ENCODE measurements at places on chromosomes 6 and 20.

GRCh38 chr20:47785311-47785853 lies at the start of gene SULF2:
TSS of gene SULF2 (minus strand) at chr20:47785481. CDS start at chr20:47757363, 28,118 bp downstream.
- no peak for ATAC-seq

- ATAC-seq = no peak
Observed at GRCh38 chr6:69953491-69953890, 87.1 kb downstream of the COL19A1 start.

DNA sequence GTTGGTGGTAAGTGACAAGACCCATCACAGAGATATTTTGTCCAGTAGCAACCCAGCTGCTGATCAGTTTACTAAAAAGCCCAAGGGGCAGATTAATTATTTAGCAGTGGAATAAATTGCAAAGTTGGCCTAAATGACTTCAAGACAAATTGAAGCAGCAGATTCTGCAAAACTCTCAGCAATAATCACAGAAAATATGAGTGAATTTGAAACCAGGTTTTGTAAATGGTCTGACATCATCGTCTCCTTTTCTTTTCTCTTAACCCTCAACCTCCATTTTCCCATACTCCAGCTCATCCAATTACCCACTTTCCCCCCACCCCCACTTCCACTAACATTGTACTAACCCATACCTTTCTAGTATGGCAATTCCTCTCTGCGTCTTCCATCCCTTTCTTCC lies 11.3 kb upstream of the PTPRK start:
- ATAC-seq = no peak

DNA sequence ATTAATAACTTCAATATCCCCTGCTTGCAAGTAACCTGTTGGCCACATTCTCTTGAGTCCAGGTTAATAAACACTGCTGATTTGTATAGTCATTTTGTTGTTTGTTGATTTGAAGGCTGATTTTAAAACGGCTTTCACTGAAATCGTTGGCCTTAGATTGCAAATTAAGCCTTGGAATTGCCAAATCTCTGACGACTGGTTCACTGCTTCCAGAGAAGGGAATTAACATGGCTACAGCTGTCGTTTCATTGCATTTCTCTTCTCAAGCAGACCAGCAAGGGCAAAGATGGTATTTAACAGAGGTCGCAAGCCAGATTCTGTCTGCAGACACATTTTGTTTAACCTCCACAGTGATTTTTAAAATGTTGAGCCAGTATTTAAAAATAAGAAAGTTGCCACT lies 470.9 kb downstream of the TFAP2A start:
- no peak for ATAC-seq

- no peak for ATAC-seq
Observed at GRCh38 chr6:836276-836853, 143.4 kb upstream of the EXOC2 start.

GRCh38 chr20:36847009-36847709 lies 28.8 kb upstream of the TLDC2 start:
- ATAC-seq = no peak

GRCh38 chr20:55253781-55254180 lies 751.5 kb downstream of the CBLN4 start:
- ATAC-seq = no peak

- ATAC-seq = no peak
Observed at GRCh38 chr6:20771409-20771808, 237.2 kb downstream of the CDKAL1 start.

- peak; percentile 59 for ATAC-seq
Observed at GRCh38 chr20:41047975-41048305, 19.3 kb downstream of the TOP1 start.

DNA sequence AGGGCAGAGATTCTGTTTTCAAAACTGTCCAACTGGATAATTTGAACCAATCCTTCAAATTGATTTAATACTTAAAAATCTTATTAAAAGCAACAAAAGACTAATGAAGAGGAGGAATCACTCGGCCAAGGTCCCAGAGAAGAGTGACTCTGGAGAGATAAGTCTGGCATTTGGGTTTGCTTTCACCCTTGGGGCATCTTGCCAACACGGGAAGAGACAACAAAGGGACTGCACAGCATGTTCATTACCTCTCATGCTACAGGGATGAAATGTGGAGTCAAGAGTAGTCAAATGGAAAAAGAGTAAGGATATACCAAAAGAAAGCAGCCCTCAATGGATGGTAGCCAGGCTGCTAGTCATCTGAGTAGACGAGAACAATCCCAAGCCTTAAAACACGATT lies 68.2 kb downstream of the KHDRBS2 start:
- no peak for ATAC-seq

DNA sequence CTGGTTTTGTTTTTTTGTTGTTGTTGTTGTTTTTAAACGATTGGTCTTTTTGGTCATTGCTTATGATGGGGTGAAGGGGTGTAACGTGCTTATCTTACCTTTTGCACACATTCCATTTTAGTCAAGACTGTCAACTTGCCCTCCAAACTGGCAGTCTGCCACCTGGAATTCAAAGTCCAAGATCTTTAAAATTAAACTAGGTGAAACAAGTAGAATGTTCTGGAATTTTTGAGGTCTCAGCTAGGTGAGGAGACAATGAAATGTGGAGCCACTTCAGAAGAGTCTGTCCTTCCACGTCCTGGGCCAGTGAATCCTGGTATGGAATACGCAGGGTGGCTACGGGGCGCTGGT lies 344.6 kb downstream of the ZFAND3 start:
- ATAC-seq = no peak

- no peak for ATAC-seq
Observed at GRCh38 chr20:20665606-20666332, 46.7 kb downstream of the RALGAPA2 start.

DNA sequence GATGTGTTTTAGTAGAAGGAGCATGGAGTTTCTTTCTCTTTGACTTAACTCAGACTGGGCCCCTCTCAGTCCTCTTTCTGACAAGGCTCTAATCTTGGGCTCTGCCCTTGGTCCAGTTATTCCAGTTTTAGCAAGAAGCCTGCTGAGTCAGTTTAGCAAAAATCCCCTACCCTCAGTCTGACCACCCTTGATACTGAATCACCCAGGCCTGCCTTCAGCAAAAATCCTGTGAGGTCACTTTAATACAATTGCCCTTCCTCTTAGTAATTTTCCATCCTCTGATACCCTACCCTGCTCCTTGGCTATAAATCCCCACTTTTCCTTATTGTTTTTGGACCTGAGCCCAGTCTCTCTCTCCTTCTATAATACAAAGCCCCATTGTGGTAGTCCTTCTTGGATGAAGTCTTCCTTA lies 326.7 kb upstream of the NOX3 start:
- peak; percentile 89 for ATAC-seq

DNA sequence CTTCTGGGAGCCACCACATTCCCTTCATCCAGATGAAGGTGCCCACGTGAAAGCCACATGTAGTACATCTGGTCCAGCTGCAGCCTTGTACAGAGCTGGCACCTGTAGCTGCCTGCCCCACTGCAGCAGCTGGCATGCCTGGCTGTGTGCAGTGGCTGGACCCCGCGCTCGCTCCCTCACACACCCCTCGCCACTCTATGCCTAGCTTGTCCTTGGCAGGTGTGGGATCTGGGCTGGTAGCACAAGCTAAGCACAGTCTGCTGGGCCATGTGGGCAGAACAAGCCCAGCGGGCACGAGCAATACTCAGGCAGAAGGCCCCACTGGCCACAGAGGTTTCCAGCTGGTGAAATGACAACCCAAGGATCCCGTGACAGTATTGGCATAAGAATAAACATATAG lies 199.4 kb upstream of the PRND start:
- ATAC-seq = no peak

DNA sequence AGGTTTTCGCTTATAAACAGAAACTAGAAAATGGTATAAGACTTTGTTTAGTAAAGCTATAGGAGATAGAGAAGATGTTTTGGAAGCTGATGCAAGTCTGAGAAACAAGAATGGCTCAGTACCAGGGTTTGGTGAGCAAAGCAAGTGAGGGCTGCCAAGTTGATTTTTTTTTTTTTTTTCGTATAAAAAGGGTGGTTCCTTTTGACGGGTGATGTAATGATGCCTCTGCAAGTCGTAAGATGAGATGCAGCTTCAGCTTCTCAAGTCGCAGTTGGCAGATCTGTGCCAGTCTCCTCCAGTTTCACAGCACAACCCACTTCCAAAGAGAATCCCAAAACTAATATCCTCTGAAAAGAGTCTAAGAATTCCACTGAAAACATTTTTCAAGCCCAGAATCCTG lies 252.8 kb upstream of the CDH4 start:
- ATAC-seq = no peak

DNA sequence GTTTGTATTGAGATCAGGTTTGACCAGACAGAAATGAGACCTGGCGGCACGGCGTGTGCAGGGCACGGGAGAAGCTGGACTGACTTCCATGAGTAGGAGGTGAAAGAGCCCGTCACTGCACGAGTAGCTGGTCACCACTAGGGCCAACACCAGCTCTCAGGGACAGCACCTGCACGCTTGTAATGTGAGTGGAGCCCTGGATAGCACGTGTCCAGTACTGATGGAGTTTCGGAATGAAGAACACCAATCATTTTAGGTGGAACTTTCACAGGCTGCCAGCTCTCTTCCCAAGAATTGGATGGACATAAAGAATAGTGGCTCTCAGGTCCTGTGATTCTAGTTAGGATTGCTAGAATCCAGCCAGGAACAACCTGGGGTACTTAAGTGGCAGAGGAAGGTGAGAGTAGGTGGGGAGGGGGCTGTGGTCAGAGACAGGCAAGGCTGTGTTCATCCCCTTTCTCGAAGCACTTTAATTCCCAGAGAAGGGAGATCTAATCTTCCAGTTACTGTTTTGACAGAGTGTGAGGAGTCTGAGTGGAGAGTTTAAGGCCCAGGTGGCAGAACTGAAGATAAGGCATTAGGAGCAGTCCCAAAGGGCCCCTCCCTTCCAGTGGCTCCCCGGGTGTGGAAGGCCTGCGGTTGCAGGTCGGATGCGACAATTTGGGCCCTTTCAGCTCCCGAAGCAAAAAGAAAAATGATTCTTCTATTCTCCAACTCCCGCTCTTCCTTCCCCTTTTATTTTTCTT lies 314.8 kb downstream of the QKI start:
- ATAC-seq = no peak

DNA sequence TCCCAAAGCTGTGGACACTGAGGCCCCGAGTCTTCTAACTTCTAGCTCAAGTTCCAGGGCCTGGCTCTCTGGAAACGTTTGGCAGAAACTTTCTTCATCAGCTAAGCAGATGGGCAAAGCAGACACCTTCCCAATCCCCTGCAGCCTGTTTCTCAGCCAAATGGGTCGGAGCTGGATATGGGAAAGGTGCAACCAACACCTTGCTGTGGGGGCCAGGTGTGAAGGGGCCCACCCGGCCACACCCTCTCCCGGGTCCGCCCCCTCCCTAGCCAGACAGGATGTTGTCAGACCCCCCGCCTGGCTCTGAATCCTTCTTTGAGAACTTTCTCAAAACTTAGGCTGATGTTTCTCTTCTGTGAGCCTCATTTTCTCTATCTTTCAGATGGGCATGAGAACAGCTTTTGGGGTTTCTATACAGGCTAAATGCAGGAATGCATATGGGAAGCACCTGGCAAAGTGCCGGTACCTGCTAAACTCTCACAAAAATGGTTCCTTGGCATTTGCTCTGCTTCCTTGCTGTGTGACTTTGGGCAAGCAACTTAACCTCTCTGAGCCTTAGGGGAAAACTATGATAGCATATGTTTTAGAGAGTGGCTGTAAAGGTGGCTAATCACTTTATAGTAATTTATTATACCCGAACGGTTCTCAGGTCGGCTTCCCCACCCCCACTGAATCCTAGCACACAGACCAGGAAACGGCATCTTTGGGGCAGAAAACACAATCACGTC lies 1.8 kb downstream of the SNAI1 start:
- ATAC-seq = no peak

DNA sequence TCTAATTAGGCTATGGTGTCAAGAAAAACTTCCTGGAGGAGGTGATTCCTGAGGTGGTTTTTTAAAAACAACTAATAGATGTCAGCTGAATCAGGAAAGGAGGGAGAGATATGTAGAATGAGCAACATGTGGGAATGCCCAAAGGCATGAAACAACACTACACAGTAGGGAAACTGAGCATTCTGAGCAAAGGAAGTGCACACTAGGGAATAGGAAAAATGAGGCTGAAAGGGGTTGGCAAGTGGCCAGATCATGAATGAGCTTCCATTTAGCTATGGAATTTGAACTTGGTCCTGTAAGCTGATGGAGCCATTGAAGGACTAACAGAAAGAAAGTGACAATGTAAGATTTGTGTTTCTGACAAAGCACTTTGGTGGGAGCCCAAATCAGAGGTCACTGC lies 16.9 kb upstream of the SLC35F1 start:
- no peak for ATAC-seq

DNA sequence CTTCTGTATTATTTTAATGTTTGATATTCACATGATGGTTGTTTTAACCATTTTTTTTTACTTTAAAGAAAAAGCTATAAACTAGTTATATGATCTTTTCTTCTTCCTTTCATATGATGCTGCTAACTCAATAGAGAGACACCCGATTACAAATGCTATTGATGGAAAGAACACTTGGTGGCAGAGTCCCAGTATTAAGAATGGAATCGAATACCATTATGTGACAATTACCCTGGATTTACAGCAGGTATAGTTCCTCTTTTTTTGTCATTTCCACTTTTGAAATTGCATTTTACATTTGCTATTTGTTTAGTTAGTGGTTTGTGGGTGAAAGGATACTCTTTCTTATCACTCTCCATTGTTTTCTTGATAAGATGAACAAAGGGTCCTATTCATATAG lies 176.7 kb downstream of the LAMA2 start:
- ATAC-seq = no peak

GRCh38 chr20:59911041-59911440 lies 22.4 kb downstream of the SYCP2 start:
- ATAC-seq = no peak

DNA sequence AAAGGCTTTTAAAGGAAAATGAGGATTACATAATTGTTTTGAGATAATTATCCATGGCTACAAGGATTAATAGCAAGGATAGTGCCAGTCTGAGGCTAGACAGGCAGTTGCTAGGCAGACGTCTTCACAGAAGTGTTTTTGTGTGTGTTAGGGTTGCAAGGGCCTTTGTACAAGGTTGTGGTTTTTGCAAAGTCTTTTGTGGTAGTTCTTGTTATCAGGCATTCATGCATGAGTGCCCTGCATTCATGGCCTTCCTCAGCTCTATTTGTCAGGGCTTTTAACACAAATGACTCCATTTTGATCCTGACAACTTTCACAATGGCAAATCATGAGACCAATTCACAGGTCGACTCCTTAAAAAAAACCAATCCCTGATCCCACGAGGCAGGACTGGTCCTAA lies 68.1 kb upstream of the TXNDC5 start:
- ATAC-seq = no peak

DNA sequence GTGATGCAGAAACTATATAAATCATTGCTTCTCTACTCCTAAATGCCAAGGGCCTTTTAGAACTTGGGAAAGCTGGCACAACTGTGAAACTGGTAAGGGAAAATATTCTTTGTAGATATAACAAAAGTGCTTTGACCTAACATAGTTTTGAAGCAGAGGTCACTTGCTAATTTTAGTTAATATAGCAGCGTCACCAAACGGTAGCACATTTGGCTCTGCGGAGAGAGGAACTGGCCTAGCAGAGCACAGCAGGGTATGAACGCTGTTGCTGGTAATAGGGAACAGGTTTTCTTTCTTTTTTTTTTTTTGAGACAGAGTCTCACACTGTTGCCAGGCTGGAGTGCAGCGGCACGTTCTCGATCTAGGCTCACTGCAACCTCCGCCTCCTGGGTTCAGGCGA lies 67.4 kb downstream of the ECT2L start:
- no peak for ATAC-seq

GRCh38 chr6:91501930-91502329 lies 915.1 kb upstream of the MAP3K7 start:
- ATAC-seq = no peak

GRCh38 chr6:41728073-41728936 lies 7.1 kb downstream of the TFEB start:
- no peak for ATAC-seq

Measured in SK-N-SH treated with all-trans-retinoic acid at 6 μM for 48 hours (cell line).